ENCODE measurements at places on chromosomes 7 and 10. TPM values are rescaled to one million over a fixed set of nuclear protein-coding genes. Genes with fewer than 3 reads are reported as not detected.

The PBLD gene
- total RNA-seq = 5.9 TPM

DNA sequence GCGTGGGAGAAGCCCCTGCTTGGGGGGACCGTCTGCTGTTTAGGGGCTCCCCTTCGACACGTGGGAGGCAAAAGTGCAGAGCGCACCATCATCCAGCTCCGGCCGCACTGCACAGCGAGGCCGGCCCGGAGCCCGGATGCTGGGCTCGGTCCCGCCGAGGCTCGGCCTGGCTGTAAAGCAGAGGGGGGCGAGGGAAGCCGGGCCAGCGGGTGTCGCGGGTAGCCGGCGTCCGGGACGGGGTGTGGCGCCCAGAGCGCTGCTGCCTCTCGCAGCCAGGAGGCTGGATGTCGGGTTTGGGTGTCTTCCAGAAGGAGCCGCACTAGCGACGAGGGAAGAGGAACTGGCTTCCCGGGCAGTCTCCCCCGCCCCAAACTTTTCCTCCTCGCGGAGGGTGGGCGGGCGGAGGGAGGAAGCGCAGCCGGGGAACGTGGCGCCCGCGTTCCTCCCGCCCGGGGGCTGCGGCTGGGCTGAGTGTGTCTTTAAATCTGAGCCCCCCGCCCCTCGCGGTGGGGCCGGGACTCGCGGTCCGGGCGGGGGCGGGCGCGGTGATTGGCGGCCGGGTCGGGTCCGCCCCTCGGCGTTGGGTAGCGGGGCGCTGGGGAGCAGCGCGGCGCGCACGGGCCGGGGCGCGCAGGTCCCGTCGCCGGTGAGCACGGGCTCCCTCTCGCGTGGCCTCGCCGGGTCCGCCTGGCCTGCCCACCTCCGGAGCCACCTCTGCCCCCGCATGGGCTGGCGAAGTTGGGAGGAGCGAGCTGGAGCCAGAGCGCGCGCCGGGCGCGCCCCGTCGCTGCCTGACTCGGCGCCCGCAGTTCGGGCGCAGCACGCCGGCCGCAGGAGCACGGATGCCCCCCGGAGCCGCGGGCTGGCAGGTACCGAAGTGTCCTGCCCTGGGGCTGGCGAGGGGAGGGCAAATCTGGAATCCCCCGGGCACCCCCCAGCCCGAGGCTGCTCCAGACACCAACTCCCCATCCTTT is at the start of gene PALD1:
TSS of gene PALD1 (plus strand) at position 577 of the 974 bp plus-strand sequence. CDS start 47,185 bp downstream, outside the sequence.
- DNase-seq = peak; percentile 50
- H3K27me3 ChIP-seq = no peaks in the 10 kb centered on the region
- no peak within 1 kb of the TSS for H3K4me3 ChIP-seq
- H3K27ac ChIP-seq = peak within 1 kb of the TSS; percentile 70
- H3K4me1 ChIP-seq = peaks cover 34% of the 10 kb centered on the region

The CFAP46 gene
- total RNA-seq = 3.6 TPM

The EIF5AL1 gene
- not detected for total RNA-seq

DNA sequence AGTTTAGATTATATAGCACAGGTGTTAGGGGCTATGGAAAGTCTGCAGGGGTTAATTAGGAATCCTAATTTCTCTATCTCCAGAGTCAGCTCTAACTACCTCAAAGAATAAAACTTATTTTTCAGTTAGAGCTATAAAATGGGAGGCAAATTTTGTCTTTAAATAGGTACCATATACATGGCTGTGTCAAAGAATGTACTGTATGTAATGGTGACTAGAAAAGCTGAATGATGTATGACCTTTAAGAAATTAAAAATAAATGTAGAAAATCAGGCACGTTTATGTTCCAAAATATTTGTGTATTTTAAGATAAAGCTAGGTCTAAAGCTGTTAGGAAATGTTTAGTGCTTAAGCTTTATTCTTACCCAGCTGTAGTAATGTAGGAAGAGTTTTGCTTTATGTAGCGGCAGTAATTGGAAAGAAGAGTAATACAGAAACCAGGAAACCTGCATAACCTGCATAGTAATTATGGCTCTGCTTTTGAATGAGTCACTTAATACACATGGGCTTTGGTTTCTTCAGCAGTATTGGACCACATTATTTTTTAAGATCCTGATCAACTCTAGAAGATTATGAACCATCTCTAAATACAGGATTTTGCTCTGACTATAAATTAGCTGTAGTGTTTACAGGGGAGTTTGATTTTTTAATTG is 85.0 kb downstream of the KMT2E start:
- DNase-seq = no peak
- no peaks in the 10 kb centered on the region for H3K4me1 ChIP-seq

The IKZF1 gene
- 9.5 TPM for total RNA-seq

GRCh38 chr7:139345042-139345441 is 3.9 kb downstream of the FMC1 start:
- no peak overlapping the region for H3K27ac ChIP-seq
- no peaks in the 10 kb centered on the region for H3K36me3 ChIP-seq
- no peak overlapping the region for H3K4me3 ChIP-seq
- H3K27me3 ChIP-seq = no peaks in the 10 kb centered on the region
- no peak for DNase-seq

The PTER gene
- total RNA-seq = 24.4 TPM

DNA sequence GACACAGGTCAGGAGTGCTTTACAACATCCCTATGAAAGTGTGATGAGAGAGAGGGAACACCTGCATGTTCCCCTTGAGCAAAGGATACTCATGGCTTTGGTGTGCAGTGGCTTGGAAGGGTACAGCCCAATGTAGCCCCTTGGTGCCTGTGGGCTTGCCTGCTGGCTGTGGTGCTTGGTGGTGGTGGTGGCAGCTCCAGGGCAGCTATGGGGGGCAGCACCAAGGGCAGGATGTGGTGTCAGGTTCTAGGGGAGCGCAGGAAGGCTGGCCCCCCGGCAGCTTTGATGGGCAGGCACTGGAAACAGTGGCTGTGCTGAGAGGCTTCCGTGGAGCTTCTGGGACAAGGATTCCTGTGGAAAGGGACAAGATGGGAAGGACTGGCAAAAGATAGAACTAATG is 464.0 kb upstream of the ZMIZ1 start:
- DNase-seq = no peak
- H3K36me3 ChIP-seq = no peaks in the 10 kb centered on the region
- H3K27ac ChIP-seq = no peak overlapping the region

DNA sequence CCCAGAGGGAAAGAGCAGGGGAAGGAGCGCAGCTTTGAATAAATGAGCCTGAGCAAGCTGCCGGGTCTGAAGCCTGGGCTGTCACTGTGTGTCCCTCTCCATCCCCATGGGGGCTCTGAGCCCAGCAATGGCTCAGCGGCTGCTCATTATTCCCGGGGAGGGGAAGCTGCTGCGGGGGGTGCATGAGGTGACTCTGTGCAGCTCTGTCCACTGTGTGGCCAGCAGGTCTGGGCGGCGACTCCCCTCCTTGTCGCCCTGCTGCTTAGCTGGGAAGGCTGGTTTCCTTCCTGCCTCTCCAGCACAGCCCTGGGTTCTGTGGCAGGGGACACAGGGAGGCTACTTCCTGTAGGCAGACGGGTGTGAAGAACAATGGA is 234.2 kb downstream of the PRPF18 start:
- H3K36me3 ChIP-seq = no peaks in the 10 kb centered on the region
- peaks cover 29% of the 10 kb centered on the region for H3K4me1 ChIP-seq
- DNase-seq = peak; percentile 27
- no peaks in the 10 kb centered on the region for H3K27me3 ChIP-seq
- no peak overlapping the region for H3K4me3 ChIP-seq

DNA sequence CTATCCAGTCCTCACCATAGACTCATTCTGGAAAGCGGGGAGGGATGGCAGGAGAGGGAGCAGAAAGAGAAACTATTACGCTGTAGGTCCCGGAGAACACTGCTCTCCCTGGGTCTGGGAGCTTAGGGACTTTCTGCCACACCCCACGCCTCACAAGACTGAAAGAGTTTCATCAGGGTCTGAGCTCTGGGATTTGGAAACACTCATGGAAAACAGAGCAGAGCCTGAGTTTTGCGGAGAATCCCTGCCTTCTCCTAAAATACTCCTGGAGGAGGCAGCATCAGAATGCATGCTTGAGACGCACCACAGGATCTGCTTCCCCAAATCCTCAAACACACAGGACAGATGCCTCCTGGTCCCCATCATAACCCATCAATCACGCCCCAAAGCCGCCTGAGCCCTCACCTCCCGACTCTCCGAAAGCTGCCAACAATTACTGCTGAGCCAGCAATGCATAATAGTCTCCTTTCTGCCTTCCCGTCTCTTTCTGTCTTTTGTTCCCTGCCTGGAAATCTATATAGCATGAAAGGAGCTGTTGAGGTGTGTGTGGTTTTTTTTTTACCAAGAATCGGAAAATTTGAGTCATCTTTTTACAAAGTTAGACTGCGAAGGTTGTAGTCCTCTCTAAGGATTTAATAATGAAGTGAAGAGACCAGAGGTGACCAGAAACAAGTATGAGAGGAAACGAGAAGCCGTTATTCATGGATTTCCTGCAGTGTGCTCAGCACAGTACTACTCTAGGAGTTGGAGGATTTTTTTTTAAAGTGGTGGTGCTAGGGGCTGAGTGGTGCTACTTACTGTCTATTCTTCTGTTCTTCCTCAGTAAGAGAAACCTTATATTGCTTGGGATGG is 37.7 kb downstream of the ASB13 start:
- H3K4me3 ChIP-seq = no peak overlapping the region
- H3K4me1 ChIP-seq = no peaks in the 10 kb centered on the region
- H3K36me3 ChIP-seq = no peaks in the 10 kb centered on the region
- peak overlapping the region; percentile 13 for H3K27ac ChIP-seq
- DNase-seq = no peak

The BZW2 gene
- total RNA-seq = 65.7 TPM

GRCh38 chr10:2908851-2909630 is 158.3 kb upstream of the PFKP start:
- H3K4me1 ChIP-seq = no peaks in the 10 kb centered on the region
- no peak overlapping the region for H3K4me3 ChIP-seq
- no peaks in the 10 kb centered on the region for H3K36me3 ChIP-seq
- no peaks in the 10 kb centered on the region for H3K27me3 ChIP-seq
- H3K27ac ChIP-seq = no peak overlapping the region

The C10orf95 gene
- total RNA-seq = 2.0 TPM
